ENCODE measurements at places on chromosomes 13 and 19. TPM values are rescaled to one million over a fixed set of nuclear protein-coding genes. Genes with fewer than 3 reads are reported as not detected.

SLITRK6 gene
- polyA plus RNA-seq = 6.8 TPM

TMEM238 gene
- polyA plus RNA-seq = 0.31 TPM

SIGLEC5 gene
- 0.62 TPM for polyA plus RNA-seq

PSPN gene
- polyA plus RNA-seq = 1.5 TPM

RAB8A gene
- 74.2 TPM for polyA plus RNA-seq

GRIN2D gene
- polyA plus RNA-seq = 2.2 TPM

ZNF714 gene
- polyA plus RNA-seq = 20.4 TPM

ZNF675 gene
- 21.9 TPM for polyA plus RNA-seq

NLRP11 gene
- not detected for polyA plus RNA-seq

TMEM38A gene
- 8.2 TPM for polyA plus RNA-seq

ZNF564 gene
- polyA plus RNA-seq = 7.2 TPM

GRCh38 chr19:48858984-48859710, 9.3 kb downstream of the PLEKHA4 start:
- no peak for DNase-seq

DNA sequence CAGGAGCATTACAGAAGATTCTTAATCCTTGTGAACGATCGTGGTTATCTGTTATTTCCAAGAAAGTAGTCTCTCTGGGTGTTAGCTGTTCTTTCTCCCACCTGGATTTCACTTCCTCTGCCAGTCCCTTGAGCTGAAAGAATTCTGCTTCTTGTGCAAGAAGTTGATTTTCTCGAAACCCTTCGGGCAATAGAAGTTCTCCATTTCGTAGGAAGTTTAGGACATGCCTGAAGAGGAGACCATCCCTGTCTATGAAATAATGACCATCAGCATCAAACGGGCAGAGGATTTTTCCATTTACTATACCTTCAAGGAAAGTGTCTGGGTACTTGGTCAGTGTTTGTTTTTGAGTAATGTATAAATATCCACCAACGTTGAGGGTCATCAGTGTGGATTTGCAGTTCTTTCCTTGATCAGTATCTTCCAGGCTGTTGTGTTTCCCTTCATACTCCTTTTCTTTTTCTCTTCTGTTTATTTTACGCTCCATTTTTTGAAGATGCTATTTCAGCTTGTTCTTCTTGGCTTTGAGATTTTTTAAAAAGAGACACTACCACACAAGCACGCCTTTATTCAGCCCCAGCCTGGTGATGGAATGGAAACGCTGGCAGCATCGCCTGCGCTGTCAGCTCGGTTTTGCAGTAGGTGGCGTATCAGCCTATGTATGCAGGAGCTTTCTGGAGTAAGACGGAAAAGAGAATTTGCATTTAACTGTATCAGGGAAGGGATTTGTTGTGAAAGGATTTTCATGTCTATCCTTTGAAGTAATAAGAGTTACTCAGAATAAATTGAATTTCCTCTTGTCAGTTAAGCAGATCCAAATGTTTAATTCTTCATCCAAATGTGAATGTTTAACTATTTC, 6.5 kb downstream of the KCTD4 start:
- DNase-seq = no peak

DNA sequence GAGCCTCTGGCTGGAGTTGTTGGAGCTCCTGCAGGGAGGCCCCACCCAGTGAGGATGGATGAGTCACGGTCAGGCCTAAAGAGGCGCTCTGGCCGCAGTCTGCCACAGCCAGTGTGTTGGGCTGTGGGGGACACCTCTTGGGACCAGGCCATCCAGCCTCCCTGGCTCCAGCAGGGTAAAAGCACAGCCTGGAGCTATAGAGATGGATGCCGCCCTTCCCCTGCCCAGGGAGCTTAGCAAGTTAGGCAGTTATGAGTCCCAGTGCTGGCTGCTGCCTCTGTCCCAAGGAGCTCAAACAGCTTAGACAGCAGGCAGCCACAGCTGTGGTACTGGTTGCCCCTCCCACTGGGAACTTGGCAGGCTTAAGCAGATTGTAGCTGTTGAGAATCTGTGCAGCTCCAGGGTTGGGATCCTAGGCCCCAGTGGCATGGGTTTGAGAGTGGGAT, 100.9 kb downstream of the NDFIP2 start:
- no peak for DNase-seq

GRCh38 chr13:49481788-49482187, 14.0 kb upstream of the PHF11 start:
- no peak for DNase-seq

DNA sequence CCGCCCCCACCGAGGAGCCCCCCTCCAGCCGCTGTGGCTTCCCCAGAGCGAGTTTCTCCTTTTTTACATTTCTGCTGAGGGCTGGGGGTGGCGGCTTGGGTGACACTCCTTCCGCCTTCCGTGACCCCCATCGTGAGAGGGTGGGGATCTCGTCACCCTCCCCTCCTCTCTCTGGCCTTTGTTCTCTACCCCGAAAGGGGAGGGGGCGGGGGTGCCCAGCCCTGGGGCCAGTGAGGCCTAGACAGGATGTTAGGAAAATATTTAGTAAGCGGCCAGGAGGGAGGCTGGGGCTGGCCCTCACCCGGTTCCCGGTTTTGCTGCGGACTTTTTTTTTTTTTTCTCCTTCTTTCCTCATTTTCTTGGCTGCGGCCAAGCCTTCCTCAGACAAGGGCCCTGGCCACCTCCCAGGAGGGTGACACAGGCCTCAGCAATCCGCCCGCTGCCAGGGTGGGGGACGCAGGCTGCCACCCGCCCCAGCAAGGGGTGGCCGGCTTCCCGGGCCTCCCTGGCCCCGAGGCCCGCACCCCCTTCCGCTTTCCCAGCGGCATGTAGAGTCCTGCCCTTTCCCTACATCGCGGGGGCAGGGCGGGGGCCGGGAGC, 3.9 kb downstream of the MIDN start:
- DNase-seq = no peak

- no peak for DNase-seq
Observed at GRCh38 chr13:94063848-94064247, 415.6 kb downstream of the DCT start.

- DNase-seq = no peak
Observed at GRCh38 chr19:36436531-36436930, 18.1 kb upstream of the ZFP82 start.

DNA sequence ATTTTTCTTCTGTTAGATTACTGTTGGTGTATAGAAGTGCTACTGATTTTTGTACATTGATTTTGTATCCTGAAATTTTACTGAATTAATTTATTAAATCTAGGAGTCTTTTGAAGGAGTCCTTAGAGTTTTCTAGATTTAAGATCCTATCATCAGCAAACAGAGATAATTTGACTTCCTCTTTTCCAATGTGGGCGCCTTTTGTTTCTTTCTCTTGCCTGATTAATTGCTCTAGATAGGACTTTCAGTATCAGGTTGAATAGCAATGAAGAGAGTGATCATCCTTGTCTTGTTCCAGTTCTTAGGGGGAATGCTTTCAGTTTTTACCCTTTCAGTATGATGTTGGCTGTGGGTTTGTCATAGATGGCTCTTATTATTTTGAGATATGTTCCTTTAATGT, 5.6 kb upstream of the CD33 start:
- DNase-seq = no peak

DNA sequence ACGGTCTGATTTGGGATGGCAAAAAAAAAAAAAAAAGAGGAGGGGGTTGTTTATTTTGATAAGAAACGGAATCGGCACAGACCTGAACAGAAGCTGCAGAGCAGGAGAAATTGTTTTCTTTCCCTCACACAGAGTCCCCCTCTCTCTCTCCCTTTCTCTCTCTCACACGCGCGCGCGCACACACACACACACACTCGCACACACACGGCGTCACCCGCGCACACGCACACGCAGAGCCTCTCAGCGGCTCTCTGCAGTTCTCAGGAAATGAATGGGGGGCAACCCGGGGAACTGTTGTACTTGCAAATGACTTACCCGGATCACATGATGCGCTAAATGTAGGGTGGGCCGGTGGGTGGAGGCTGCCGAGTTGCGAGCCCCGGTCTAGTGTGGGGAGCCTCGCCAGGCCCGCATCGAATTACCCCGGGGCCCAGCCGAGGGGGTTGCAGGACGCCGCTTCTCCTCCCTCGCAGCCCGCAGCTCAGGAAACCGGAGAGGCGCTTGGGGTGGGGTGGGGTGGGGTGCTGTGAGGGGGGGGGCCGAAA, 475 bp downstream of the KLF12 start:
- peak; percentile 81 for DNase-seq

DNA sequence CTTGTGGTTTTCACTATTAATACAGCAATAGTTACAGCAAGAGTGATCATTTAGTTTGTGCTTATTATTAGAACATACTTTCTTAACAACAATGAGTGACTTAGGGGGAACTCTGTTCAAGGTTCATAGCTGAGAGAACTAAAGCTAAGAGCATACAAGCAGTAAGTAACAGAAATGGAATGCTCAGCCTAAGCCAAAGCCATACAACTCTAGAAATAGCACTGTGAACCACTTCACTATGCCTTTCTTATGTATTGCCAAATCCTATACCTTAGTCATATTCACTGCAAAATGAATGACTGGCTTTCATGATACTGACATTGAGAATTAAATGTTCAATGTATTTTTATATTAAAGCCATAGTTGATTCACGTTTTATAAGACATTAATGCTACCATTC, 599.7 kb upstream of the SLITRK1 start:
- no peak for DNase-seq

DNA sequence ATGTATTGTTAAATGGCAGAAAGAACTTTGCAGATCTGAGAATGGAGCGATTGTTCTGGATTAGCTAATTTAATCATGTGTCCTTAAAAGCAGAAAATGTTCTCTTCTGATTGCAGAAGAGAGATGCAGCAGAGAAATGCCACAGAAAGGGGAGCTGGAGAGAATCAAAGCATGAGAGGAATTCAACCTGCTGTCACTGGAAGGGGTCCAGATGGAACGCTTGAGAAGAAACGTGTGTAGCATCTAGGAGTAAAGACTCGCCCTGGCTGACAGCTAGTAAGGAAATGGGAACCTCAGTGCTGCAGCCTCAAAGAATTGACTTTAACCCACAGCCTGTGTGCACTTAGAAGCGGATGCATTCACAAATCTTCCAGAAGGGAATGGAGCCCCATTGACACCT, 502.8 kb downstream of the KLF12 start:
- no peak for DNase-seq

DNA sequence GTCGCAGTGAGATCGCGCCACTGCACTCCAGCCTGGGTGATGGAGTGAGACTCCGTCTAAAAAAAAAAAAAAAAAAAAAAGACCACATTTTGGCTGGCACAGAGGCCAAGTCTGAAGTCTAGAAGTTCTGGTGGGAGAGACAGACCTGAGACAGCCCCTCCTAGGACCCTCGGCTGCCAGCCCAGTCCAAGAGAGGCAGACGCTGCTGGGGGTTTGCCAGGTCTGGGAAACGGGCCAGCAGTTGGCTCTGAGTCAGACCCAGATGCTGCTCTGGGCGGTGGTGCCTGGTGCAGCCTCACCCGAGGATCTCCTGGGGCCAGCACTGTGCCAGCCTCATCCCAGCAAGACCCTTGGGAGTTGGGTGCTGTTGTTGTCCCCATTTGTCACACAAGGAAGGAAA, 5.8 kb downstream of the FCHO1 start:
- DNase-seq = no peak

- no peak for DNase-seq
Observed at GRCh38 chr19:14901675-14902260, 15.8 kb upstream of the OR7A17 start.

- DNase-seq = no peak
Observed at GRCh38 chr13:69681722-69682121, 425.9 kb upstream of the ATXN8OS start.

DNA sequence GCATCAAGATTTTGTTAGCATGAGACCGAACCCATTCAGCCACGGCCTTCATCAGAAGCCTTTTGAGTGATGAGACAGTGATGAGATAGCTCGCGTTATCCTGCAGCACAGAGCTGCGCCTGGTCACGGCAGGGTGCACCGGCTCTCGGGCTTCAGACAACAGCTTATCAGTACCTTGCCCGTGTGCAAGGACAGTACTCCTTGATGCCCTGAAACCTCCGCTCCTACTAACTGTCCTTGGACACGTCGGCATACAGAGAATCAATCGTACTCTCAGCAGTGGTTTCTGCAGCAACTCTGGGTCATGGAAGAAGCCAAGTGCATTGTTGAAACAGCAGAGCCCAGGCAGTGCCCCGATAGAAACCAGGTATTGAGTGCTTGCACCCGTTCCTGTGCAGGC, 40.7 kb downstream of the IRS2 start:
- DNase-seq = no peak

- no peak for DNase-seq
Observed at GRCh38 chr13:99636306-99636705, 135.0 kb downstream of the TM9SF2 start.

GRCh38 chr13:31322026-31322425, 122.3 kb downstream of the B3GLCT start:
- no peak for DNase-seq

DNA sequence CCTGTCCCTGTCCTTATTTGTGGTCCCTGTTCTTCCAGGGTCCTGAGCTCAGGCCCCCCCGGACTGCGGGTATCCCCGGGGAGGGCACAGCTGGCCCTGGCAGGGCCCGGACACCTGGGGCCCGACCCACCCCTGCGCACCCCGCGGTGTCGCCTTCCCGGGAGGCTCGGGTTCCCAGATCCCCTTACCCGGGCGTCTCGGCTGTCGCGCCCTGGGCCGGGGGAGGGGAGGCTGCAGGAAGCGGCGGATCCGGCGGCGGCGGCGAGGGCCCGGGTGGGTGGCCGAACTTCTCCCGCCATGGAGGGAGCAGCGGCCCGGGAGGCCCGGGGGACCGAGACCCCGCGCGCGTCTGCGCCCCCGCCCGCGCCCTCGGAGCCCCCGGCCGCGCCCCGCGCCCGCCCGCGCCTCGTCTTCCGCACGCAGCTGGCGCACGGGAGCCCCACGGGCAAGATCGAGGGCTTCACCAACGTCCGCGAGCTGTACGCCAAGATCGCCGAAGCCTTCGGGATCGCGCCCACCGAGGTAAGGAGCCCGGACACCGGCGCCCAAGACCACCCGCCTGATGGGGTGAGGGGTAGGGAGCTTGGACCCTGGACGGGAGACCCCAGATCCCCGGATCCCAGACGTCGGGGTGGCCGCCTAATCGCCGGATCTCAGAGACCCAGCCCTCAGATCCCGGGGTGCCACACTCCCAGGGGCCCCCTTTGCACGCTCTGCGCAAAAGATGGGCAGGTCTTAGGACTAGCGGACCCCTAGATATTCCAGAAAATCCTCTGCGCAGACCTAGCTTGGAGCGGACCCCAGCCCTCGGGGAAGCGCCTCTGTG, at the start of gene GIPC3:
Gene GIPC3 (plus strand): TSS at position 178 of the 826 bp plus-strand sequence. CDS start 120 bp downstream, at position 298.
- no peak for DNase-seq

- DNase-seq = no peak
Observed at GRCh38 chr19:52665027-52665426, 26.9 kb upstream of the ZNF83 start.

- DNase-seq = no peak
Observed at GRCh38 chr19:3478409-3479176, 1.7 kb downstream of the SMIM24 start.

DNA sequence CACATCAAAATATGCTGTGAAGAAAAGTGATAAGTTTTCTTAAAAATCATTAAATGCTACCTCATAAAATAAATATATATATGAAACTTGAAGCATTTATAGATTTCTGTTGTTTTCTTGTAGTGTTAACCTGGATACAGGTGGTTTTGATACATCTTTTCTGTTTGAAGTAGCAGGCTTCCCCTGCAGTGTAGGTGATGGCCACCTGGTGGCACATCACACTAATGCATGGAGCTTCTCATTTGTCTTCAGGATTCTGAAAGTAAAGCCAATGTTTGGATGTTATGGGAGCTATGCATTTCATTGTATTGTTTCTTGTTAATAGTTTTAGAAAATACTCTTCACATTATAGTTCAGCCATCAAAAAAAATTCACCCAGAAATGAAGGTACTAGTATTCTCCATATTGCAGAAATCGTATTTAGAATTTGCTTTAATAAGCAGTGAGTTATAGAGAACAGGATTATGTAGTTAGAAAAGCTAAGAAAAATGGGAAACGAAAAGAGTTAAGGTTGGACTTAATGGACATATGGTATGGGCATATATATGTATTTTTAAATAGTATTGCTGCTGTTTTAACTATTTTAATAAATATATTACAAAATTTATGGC, 18.7 kb downstream of the GPR180 start:
- no peak for DNase-seq
